ENCODE measurements at places on chromosomes 7 and 10.

GRCh38 chr7:142140401-142140959 lies 29.0 kb downstream of the MGAM2 start:
- DNase-seq, result no peak

DNA sequence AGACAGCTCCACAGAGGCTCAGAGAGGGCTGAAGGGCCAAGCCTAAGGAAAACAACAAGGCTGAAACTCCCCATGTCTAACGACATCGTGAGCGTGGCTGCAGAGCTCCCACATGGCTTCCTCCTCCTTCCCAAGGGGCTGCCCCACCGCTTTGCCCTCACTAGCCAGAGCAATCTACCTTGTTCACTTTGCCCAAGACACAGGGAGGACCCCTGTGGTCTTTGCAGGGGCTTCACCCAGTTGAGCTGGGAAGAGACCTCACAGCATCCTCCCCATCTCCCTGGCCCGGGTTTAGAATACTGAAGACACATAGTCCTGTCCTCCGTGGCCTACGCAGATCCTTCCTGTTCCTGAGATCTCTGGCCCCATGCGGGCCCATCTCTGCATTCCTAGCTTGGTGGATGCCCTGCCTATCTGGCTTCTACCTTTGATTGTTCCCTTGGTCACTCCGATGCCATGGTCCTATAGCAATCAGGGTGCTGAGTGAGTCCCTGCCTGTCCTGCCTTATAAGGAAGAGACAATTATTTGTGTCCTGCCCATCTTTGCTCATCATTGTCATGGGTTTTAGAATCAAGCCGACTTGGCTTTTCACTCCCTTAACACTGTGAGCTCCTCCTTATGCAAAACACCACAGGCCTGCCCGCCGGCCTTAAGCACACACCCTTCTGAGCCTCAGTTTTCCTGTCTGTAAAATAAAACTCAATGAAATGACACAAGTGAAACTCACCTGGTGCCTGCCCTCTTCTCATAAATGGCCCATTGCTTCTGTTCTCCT lies 73.2 kb downstream of the PARP12 start:
- no peak for DNase-seq

- DNase-seq, result no peak
These were observed 19.0 kb downstream of the KCNH2 start for GRCh38 chr7:150959081-150959480.

- no peak for DNase-seq
These were observed 76.3 kb downstream of the CLIP2 start for GRCh38 chr7:74365322-74366022.

DNA sequence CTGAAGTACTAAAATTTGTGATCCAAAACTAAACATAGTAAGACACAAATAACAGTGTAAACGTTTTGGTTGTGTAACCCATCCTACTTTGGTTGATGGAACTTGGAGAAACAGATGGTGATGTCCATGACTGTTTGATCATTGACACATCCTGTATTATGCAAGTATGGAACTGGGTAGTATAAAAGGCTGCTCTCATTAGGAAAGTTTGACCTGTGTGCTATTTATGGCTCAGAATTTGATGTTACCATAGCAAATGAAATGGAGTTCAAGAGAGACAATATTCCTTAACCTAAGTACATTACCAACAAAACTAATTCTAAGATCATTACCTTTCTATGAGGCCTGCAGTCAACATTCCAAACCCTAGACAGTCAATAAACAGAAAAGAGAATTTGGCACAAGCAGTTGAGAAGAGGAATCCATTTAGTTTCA lies 39.9 kb downstream of the DKK1 start:
- no peak for DNase-seq

DNA sequence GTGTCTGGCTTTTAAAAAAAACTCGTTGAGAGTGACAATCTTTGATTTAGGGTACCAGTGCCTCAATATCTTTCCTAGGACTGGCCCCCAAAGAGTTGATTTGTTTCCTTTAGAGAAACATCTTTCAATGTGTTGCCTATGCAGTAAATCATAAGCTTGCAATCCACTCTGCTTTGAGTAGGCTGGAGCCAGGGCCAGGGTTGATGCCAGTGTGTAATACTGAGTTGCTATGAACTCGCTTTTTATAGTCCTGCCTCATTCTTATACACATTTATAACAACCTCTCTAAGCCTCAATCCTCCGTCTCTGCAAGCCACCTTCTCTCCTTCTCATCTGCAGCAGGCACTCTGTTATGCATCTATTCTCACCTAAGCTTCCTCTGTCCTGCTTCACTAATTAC lies 674.9 kb upstream of the POM121L12 start:
- DNase-seq, result no peak

- no peak for DNase-seq
These were observed 19.6 kb upstream of the AGBL3 start for GRCh38 chr7:134966691-134967090.

- DNase-seq, result no peak
These were observed 22.7 kb downstream of the ENTPD7 start for GRCh38 chr10:99682032-99682431.

DNA sequence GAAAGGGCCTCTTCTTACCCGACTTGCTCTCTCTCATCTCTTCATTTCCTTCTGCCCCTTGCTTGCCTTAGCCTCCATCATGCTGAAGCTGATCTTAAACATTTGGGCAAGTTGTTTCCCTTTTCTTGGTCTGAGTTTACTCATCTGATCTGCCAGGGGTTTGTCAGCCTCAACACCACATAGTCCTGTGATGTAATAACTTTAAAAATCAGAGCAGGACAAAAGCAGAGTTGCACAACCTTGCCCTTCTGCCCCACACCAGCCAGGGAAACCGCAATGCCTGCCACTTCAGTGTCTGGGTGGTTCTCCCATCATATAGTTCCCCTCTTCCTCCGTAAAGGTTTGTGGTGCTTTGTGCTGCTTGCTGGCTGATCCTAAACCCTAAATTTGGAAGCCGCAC lies 9.9 kb upstream of the LIPM start:
- DNase-seq, result no peak
